A549 treated with CORT108297 at 1 μM for 4 hours (cell line): ENCODE measurements at places on chromosomes 3 and 15. TPM values are rescaled to one million over a fixed set of nuclear protein-coding genes. Genes with fewer than 3 reads are reported as not detected.

Gene CAMKV
- total RNA-seq = 0.17 to 0.40 TPM (median 0.37 TPM) in 5 replicates

Gene CHAC1
- total RNA-seq = 3.1 to 9.5 TPM (median 5.5 TPM) in 5 replicates

Gene MYL3
- total RNA-seq = 0.12 to 0.25 TPM in 2 of 5 replicates, not detected in the others

Gene TMEM40
- total RNA-seq = 0.08 to 0.73 TPM (median 0.32 TPM) in 5 replicates

Gene LSAMP
- 0.12 to 0.24 TPM (median 0.17 TPM) in 5 replicates for total RNA-seq

Gene MKRN2OS
- not detected in 5 replicates for total RNA-seq
